ENCODE measurements at places on chromosomes 11 and 22.

DNA sequence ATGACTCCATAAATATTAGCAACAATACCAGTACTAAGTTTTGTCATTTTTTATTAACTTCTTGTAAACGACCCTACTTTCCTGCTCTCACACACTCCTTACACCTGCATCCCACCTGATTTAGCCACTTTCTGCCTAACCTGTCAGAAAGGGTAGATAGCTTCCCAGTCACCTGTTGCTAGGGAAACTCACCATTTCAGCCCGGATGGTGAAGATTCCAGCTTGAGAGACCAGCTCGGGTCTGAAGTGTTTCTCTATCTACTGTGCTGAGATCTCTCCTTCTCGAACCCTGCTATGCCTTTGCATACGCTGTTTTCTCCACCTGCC lies at the start of gene PARVG:
Gene PARVG, plus strand, starts transcription at position 220 of the 327 bp plus-strand sequence. CDS start 2,405 bp downstream, outside the sequence.
- DNase-seq, result no peak

- no peak for DNase-seq
Observed at GRCh38 chr22:47102081-47102480, 339.6 kb downstream of the TBC1D22A start.

DNA sequence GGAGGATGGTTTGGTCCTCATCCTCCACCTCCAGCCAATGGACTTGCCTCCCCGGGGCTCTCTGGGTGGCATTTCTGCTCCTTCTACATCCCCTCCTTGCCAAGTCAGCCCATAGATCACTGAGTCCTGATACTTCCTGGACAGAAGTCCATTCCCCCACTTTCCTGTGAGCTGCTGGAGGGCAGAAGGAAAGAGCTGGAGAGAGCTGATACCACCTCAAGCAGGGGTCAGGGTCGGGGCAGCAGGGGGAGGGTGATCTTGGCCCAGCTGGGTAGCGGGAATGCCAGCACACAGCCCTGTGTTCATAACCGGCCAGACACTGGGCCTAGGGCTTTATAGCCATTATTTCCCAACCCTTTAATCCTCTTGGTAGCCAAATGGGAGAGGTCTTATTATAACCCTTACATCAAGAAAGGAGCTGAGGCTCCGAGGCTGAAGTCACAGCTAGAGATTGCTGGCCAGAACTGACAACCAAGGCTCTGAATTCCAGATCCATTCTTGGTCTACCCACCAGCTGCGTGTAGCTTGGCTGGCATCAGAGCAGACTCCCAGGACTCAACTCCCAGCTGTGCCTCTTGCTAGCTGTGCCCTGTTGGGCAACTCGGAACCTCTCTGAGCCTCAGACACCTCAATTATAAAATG lies 39.9 kb downstream of the CD6 start:
- no peak for DNase-seq

DNA sequence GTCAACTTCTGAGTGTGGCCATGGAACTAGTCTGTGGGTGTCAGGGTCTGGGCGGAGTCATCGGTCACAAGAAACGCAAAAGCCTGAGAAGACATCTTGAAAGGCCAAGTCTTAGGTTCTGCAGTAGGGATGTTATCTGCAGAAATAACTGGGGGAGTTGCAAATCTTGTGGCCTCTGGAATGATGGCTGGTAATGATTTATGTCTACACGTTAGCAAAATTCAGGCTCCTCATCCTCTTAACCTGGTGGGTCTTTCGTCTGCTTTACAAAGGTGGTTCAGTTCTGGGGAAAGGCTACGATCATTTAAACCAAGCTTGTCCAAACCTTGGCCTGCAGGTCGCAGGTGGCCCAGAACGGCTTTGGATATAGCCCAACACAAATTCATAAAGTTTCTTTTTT lies 7.4 kb upstream of the CYB5R3 start:
- no peak for DNase-seq

DNA sequence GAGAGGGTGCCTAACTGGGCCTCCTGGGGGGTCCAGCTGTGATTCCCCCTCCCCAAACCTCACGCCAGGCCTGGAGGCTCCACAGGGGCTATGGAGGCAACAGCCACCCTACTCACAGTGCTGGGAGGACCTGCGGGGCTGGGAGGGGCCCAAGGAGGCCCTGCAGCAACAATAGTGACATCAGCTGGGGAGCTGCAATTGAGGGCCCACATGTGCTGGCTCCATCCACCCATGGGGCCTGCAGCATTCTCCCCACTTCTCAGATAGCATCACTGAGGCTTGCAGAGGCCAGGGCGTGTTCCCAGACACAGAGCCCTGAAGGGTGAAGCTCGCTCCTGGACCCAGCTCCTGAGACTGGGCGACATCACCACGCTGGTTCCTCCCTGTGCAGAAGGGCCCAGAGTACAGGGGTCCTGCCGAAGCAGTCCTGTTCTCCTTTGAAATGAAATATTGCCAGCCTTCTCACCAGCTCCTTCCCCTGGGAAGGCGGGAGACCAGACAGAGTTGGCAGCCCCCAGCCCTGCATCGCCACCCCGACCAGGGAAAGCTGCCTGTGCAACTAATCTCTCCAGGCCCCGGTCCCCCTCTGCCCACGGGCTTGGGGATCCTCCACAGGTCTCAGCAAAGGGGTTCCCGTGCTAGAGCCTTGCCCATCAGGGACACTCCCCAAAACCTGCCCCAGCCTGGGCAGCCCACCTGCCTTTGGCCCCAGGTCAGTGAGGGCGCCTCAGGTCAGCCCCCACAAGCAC lies 8.9 kb upstream of the TBX1 start:
- DNase-seq, result no peak

DNA sequence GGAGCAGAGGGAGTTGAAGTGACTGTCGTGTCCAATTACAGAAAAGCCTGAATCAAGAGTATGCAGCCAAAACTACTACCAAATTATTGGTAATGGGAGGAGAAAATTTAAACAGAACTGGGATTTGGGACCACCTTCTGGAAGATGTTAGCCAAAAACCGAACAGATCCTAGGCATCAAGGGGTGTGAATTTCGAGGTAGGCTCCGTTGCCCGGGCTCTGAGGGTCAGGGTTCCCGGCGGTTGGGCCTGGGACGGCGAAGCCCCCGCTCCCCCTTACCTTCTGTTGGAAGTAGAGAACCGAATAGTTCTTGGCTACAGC lies 313 bp downstream of the PRCP start:
- DNase-seq, result no peak

- no peak for DNase-seq
Observed at GRCh38 chr22:37633089-37633624, 6.3 kb upstream of the SH3BP1 start.

DNA sequence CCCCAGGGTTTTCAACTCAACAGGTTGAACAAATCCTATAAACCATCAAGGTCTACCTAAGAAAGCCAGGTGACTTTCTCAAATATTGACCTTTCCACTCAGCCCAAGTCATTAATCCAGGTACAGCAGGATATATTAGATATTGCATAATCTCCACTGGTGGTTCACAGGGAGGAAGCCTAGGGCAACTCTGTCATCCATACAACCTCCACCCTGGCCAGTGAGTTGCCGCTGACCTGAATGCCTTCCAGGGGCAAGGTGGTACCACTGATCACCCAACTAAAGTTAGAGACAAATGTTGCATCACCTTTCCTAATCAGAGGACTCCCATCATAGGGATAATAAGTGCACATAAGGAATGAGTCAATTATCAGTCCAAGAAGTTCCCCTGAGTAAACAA lies 22.9 kb downstream of the GUCD1 start:
- DNase-seq, result no peak
